ENCODE measurements at places on chromosomes 11 and 22.

- DNase-seq = no peak
These were observed 20.7 kb upstream of the SCUBE2 start for GRCh38 chr11:9112075-9112474.

GRCh38 chr11:20048246-20048645 lies 112.0 kb downstream of the DBX1 start:
- no peak for DNase-seq

- peak; percentile 56 for DNase-seq
These were observed 1.3 kb upstream of the KDM2A start for GRCh38 chr11:67117672-67118180.

GRCh38 chr11:34292546-34292945 lies 65.3 kb downstream of the ABTB2 start:
- DNase-seq = no peak

DNA sequence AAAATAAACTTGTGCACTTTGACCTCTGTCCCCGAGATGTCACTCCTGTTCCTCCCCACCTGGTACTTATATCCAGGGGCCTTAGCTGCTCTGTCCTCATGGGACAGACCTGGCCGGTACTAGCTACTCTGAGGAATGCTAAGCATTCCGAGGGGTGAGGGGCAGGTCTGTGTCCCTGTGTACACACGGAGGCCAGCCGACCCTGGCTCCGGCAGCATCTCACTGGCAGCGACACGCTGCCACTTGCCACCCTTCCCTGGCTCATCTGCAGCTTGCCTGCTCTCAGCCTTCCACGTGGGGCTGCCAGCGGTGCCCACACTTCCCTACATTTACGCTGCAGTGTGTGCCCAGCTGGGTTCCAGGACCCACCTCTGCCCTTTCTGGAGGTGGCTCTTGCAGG lies 21.6 kb upstream of the TEF start:
- no peak for DNase-seq

DNA sequence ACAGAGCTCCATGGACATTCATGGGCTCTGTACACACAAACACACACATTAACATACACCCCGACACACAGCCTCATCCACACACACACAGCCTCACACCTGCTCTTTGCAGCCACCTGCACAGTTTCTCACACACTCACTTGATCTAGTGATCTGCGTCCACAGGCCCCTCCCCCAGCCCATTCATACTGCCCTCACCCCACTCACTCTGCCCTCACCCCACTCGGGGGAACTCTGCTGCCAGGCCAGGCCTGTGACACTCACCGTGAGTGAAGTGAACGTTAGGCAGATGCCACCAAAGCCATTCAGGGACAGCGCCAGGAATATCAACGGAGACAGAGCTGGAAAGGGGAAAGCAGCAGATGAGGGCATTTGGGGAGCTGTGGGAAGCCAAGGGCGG lies 15.0 kb downstream of the SLC43A1 start:
- DNase-seq = no peak

DNA sequence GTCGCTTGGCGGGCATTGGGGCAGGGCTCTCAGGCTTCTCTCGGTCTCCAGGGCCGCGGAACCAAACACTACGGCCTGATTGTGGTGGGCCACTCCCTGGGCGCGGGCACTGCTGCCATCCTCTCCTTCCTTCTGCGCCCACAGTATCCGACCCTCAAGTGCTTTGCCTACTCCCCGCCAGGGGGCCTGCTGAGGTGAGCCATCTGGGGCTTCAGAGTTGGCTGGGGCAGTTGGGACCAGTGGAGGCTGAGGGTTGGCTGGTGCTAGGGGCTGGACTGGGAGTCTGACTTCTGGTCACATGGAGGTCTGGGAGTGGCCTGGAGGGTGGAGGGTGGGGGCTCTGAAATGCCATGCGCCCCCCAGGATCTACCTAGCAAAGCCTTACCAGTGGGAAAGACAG lies 15.3 kb upstream of the MYRF start:
- no peak for DNase-seq

DNA sequence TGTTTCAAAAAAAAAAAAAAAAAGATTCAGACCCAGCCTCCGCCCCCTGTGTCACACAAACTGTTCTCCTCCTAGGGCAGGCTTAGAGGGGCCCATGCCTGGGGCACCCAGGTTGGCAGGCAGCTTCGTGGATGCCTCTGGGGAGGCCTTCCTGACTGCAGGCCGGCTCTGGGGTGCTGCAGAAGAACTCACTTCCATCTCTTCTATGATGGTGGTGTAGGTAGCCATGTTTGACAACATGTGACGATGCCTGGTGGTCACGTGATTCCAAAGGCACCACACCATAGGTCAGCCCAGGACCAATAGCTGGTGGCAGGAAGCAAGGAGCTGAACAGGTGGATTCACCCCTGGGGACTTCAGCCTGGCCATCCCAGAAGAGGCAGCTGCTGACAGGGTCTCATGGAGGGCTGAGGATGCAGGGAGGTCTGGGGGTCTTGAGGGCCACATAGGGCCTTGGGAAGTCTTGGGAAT lies 24.1 kb upstream of the CELSR1 start:
- no peak for DNase-seq

DNA sequence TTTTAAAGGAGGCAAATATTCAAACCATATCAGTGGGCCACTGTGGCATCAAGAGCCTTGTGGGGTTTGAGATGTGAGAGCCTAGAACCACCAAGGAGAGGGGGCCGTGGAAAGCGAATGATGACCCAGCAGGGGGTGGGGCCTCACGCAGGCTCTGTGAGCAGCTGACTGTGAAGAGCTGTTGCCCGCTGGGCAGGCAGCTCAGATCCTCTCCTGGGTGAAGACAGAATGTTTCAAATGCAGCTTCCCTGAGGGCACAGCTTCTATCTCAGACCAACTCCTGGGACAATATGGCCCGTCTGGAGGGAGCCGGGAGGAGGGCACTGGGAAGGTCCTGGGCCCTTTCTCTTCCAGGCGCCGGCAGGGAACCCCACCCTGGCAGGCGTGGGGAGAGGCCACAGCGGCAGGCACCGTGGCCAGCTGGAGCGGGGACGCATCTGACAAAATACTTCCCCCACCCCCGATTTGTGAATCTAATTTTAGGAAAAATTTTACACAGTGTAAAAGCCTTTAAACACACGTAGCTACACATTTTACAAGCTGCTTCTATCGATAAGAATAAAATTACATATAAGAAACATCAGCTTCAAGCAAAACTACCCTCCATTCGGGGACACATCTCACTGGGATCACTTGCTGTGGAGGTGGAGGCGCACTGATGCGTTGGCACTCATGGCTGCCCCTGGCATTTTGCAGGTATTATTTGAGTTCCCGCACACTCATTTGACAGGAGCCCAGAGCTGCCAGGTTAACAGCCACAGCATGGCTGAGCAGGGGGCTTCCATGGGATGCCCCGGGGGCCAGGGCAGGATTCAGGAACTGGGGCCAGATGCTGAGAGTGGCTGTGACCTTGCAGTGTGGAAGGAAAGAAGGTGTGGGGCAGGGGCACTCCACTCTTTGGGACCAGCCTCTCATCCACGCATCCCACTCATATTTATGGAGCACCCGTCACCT lies 40.3 kb downstream of the PARVG start:
- DNase-seq = no peak

GRCh38 chr11:17526326-17526725 lies 17.9 kb downstream of the USH1C start:
- DNase-seq = no peak

- no peak for DNase-seq
These were observed 10.0 kb downstream of the OR5B21 start for GRCh38 chr11:58497951-58498350.

Measured in activated T-cell treated with anti-CD3 and anti-CD28 coated beads, Interleukin-2, amount 50 U/mL, for 1 hour (primary cell).